ENCODE measurements at places on chromosomes 7 and 10.

GRCh38 chr10:127298381-127298780 lies 102.0 kb upstream of the INSYN2A start:
- DNase-seq = no peak

- DNase-seq = no peak
Measured at GRCh38 chr10:104809288-104810090, 168.4 kb downstream of the SORCS3 start.

GRCh38 chr10:90806677-90807076 lies 51.2 kb downstream of the HTR7 start:
- DNase-seq = no peak

GRCh38 chr7:46880508-46881196 lies 701.3 kb downstream of the TNS3 start:
- DNase-seq = no peak

DNA sequence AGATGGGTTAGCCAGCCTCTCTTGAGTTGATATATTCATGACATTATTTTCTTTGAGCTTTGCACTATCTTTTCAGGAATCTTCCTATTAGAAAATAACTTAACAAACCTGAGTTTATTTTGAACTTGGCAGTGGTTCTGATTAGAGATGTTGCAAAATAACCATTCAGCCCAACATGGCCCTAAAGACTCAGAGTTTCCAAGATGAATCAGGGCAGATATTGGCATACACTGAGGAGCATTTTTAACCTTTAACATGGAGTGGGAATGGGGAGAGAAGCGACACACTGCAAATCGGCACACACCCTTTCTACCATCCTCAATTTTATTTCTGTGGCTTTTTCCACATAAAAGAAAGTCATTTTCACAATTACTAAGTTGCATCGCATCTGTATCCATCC lies 190.8 kb downstream of the TRIL start:
- no peak for DNase-seq

DNA sequence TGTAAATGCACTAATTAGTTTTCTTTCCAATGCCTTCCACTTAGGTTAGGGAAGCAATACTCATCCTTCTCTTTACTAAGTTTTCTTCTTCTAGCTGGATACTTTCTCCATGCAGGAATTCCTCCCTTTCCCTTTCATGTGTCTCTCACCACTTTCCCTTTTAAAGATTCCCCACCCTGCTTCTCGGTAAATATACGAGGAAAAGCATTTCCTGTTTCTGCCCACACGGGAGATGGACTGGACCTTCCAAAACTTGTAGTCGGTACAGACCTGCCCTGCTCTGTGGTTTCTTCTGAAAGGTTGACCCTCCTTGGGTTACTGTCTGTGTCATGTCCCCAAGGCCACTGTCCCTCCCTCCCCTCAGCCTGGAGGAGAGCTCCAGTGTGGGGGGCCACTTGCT lies 58.9 kb upstream of the LYZL2 start:
- no peak for DNase-seq

GRCh38 chr7:73718905-73719805 lies at the start of gene STX1A:
Gene STX1A, minus strand, starts transcription at chr7:73719669. Its CDS starts 38 bp downstream, at chr7:73719631.
- DNase-seq = peak; percentile 73

- DNase-seq = no peak
Measured at GRCh38 chr10:35341521-35341920, 5.2 kb downstream of the CCNY start.

GRCh38 chr7:123327661-123328060 lies 127.9 kb upstream of the SLC13A1 start:
- DNase-seq = no peak

- no peak for DNase-seq
Measured at GRCh38 chr7:107090457-107090856, 46.0 kb downstream of the PRKAR2B start.

- no peak for DNase-seq
Measured at GRCh38 chr7:24341691-24342413, 57.9 kb downstream of the NPY start.

DNA sequence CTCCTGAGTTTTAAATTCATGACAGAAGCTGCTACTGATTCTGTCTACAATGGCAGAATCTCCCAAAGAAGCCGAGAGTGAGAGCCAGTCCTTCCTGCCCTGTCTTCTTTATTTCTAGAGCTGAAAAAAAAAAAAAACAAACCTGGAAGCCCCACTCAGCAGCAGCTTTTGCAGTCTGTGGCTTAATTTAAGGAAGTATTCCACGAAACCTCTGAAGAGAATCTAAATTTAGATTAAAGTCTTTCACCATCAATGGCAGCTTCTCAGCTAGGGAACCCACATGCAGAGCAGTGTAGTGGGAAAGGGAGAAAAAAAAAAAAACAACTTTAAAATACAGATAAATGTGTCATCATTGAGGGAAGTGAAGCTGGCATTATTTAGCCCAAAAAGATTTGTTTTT lies 23.4 kb downstream of the SMURF1 start:
- no peak for DNase-seq

DNA sequence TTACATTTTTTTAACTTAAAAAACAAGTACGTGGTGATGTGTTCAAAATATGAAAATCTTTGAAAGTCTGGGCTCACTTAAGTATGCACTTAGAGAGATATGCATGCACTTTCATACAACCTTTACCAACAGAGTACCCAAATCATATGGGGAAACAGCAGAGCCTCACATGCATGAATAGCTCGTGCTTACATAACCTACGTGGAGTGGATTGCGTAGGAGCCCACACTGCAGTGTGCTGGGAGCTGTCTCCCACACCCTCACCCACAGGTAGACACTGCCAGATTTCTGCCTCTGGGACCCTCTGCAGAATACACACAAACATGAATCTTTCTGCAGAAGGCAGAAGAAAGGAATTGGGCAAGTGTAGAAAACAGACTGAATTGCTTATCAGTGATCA lies 581 bp downstream of the CLCN1 start:
- DNase-seq = no peak

- DNase-seq = no peak
Measured at GRCh38 chr7:64638822-64639221, 27.1 kb upstream of the ZNF107 start.

- no peak for DNase-seq
Measured at GRCh38 chr10:72034040-72034499, 54.3 kb downstream of the SPOCK2 start.

- DNase-seq = no peak
Measured at GRCh38 chr10:59880019-59880717, 26.2 kb downstream of the CCDC6 start.

DNA sequence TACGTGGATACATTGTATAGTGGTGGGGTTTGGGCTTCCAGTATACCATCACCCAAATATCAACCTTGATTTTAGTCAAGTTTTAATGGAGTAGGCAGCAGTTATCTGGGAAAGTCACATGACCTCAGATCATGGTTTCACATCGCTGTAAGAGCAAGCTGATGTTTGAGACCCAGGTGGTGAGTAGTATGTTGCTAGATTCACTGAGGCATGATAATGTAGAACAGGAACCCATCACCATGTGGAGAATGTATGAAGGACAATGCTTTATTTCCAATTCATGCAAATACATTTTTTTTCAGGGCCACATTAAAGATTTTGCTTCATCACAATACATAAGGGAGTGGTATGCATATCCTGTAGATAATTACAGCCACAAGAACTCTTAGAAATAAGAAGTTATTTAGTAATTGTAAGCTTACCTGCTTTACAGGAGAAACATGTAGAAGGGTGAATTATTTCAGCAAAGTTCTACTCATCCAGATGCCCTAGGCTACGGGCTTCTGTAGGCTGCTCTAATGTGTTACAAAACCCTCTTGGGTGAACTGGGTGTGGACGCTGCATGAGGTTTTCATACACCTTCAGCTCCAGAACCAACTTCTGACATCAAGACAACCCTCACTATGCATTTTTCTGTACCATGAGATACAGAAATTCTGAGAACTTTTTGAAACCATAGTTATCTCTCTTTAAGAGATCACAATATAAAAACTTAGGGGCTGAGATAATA lies 27.6 kb upstream of the LAMB4 start:
- DNase-seq = no peak

DNA sequence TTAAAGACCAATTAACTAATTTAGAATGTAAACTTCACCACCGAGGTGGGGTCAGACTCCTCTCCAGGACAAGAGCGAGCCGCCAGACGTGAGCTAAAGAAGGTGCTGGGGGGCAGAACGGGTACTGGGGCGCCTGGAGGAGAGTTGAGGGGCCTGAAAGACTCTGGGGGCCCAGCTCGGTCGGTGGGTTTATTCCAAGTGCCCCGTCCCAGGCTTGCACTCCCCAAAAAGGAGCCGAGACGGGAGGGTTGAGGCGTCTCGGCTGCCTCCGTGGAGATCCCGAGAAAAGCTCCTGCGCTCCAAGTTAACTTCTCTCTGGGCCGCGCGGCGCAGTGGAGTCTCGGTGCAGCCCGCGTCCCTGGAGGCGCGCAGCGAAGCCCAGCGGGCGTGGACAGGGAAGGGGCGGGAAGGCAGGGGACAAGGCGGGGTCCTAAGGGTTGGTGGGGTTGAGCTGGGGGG lies 553.3 kb downstream of the TFEC start:
- peak; percentile 32 for DNase-seq

DNA sequence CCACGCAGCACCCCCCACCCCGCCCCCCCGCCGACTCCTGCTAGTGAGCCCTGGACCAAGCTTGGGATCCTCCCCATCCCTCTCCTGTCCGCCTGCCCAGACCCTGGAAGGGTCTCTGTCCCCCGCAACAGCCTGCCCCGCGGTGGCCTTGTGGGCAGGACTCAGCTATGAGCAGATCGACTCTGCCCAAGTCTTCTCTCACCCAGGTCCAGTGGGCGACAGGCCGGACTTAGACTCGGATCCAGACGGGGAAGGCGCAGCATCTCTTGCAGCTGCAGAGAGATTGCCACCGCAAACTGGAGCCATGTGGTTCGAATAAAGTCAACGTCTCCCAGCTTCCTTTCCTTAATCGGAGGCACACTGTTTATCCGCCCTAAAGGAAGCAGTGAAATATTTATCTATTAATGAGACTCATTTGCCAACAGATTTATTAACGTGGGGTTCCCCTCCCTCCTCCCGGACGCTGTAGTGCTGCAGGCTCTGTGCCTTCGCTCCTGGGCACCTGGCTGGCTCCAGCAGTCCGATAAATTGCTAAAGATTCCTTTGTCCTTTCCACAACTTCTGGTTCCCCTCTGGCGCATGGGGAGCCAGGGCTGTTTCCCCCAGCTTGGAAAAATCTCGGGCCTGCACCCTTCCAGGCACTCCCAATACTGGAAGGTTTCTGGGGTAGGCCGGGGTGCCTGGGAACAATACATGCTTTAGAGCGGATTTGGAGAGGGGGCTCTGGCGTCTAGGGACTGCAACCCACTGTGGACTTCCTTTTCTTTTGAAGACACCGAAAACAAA lies 634 bp upstream of the HOXA7 start:
- peak; percentile 31 for DNase-seq

DNA sequence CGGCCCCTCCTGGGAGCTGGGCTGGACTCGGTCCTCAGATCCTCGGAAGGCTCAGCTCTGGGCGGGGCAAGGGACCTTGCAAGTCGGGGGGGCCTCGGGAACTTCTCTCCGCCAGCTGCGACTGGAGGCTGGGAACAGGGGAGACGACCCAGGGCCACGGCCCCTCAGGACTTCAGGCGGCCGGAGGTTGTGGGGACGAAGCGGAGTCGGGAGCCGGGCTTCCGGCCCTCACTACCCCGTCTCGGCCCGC lies 2.6 kb downstream of the ADIRF start:
- no peak for DNase-seq

GRCh38 chr10:110007161-110007700 lies 553 bp upstream of the ADD3 start:
- DNase-seq = no peak

GRCh38 chr10:6497620-6498019 lies 82.5 kb downstream of the PRKCQ start:
- no peak for DNase-seq

- DNase-seq = no peak
Measured at GRCh38 chr7:155166673-155167370, 96.7 kb downstream of the HTR5A start.

- DNase-seq = no peak
Measured at GRCh38 chr7:34991938-34992840, 45.1 kb downstream of the DPY19L1 start.

GRCh38 chr7:96174812-96175211 lies 147.1 kb downstream of the SLC25A13 start:
- DNase-seq = no peak

GRCh38 chr7:30738026-30738915 lies 13.7 kb upstream of the INMT start:
- no peak for DNase-seq

DNA sequence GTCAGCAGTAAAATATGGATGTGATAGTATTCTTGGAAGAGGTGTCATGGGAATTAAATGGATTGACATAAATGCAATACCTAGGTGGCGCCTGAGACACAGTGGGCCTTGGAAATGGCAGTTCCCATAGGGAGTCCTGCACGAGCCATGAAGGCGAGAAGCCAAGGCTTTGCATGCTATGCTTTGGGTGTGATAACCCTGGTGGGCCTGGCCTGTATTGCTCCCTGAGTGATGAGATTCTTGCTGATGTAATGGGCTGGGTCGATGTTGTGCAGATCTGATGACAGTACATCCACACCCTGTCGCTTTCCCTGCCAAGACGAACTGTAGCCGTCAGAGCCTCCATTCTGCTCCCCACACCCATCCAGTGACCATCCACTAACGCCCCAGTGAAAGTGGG lies 46.4 kb downstream of the CREB5 start:
- no peak for DNase-seq

DNA sequence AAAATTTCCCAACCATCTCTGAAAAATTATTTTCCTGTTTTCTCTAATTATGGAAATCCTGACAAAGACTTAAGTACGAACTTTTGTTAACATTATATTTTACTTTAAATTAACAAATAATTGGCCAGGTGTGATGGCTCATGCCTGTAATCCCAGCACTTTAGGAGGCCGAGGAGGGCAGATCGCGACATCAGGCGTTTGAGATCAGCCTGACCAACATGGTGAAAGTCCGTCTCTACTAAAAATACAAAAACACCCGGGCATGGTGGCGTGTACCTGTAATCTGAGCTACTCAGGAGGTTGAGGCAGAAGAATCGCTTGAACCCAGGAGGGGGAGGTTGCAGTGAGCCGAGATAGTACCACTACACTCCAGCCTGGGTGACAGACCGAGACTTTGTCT lies 32.2 kb downstream of the DGKB start:
- DNase-seq = no peak

DNA sequence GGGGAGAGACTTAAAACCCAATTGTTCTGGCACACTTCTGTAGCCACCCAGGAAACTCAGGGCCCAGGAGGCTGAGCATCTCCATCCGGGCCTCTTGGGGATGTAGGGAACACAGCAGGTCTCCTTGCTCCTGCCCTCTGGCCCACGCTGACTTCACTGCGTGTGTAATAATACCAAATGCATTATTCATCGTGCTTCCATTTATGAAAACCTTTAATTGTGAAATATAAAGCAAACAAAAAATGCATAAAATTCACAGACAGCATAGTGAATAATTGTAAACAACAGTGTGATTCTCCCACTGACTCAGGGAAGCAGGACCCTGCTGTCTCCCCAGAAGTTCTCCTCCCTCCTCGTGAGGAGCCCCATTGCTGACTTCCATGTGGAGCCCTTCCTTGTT lies 70.3 kb upstream of the SHH start:
- no peak for DNase-seq

- no peak for DNase-seq
Measured at GRCh38 chr7:25831062-25831691, 320.8 kb upstream of the NFE2L3 start.

- no peak for DNase-seq
Measured at GRCh38 chr10:27344568-27345454, 104.2 kb upstream of the ACBD5 start.

GRCh38 chr7:79489371-79489770 lies 35.9 kb upstream of the MAGI2 start:
- DNase-seq = no peak

Data from left lung (tissue), 14 donors.